HTR-8/SVneo (cell line): ENCODE measurements at places on chromosomes 3 and 15.

DNA sequence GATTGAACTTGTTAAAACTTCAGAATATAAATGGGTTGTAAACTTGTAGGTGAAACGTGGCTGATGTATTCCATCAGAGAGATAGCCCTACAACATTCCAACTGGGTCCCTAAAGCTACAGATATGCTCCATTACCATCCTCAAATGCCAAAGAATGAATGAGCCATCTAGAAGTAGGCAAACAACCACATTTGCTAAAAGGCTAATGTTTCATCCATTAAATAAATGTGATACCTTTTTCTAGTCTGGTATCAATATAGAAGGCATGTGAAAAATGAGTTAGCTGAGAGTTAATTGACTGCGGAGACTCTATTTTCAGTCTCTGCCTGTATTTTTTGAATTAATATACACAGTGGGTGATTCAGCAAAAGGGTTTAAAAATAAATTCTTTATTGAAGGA, 203.8 kb downstream of the RBMS3 start:
- DNase-seq = no peak

DNA sequence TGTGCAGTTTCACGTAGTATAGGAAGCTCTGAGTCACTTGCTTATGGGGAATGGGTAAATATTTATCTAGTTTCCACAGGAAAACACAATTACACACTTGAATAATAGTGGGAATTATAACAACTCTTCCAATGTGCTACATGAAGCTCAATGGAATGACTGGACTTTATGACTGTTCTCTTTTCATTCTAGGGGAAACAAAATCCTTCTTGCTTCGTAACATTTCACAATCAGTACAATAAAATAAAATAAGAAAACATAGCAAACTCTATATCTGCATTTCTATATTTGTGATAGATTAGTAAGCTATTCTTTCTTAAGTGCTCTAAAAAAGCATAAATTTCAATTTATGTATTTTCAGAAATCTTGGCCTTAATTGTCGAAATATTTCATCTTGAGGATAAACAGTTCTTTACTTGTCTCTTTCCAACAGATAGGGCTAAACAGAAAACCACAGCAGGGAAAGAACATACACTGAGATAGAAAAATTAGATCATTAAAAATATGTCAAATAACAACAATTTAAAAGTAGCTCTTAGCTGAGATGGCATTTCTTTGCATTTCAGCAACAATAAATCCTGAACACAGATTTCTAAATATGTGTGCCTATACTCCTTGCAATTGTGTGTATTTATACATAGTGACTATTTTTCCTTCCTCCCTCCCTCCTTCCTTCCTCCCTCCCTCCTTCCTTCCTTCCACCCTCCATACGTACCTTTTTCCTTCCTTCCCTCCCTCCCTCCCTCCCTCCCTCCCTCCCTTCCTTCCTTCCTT, 395.5 kb upstream of the KCNMB2 start:
- DNase-seq = no peak

GRCh38 chr3:67460841-67461510, 193.4 kb downstream of the SUCLG2 start:
- no peak for DNase-seq

GRCh38 chr3:8563597-8563996, 62.0 kb downstream of the LMCD1 start:
- no peak for DNase-seq

GRCh38 chr15:40902605-40903561, 8.6 kb downstream of the VPS18 start:
- DNase-seq = no peak

GRCh38 chr15:28289694-28290463, 32.1 kb downstream of the HERC2 start:
- DNase-seq = no peak

- DNase-seq = no peak
Observed at GRCh38 chr3:184322731-184323487, 8.5 kb downstream of the EIF4G1 start.

- DNase-seq = no peak
Observed at GRCh38 chr3:45081506-45082141, 55.5 kb downstream of the CLEC3B start.

GRCh38 chr15:56752986-56753385, 19.7 kb upstream of the ZNF280D start:
- DNase-seq = no peak

- no peak for DNase-seq
Observed at GRCh38 chr3:146781059-146781458, 175.9 kb upstream of the PLSCR5 start.

DNA sequence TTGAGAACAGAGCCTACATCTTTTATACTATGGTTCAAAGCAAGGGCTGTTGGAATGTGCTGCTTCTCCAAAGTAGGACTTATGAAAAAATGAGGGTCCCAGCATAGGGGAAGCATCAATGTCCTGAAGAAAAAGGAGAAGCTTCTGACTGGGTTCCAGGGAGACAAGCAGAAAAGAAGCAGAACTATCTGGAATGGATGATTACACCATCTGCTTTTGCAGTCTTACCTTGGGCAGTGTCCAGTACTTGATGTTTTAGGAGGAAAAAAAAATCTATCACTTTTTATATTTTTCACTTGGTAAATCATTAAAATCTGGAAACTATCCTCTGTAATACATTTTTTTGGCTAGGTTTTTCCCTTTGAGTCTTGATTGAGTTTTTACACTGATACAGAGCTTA, 57.9 kb upstream of the DPH6 start:
- DNase-seq = no peak

DNA sequence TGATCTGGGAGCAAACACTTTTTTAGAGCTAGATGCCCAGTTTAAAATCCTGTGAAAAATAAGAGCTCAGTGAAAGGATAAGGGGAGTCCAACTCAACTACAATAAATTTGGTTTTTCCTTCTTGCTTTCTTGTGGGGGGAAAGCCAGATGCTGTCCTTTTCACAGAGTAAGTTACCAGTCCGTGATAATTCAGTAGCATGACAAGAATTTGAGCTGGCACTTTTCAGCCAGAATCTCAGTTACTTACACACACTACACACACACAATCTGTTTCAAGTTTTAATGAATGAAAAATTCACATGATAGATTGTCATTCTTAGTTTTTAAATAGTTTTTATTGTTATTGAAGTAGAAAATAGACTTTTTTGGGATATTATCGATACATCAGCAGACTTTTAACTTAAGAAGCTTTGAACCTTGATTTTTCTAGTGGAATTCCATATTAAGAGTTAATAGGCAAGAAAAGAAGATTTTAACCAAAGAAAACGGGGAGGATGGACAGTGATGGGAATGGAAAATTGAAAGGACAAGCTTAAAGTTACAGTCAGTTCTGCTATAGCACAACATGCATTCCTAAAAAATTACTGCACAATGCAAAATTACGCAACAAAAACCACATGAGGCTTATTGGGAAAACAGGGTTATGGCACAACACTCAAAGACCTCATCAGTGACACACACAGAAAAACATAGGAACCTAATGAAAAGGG, 47.0 kb downstream of the PSMD6 start:
- DNase-seq = peak; percentile 58

- no peak for DNase-seq
Observed at GRCh38 chr15:40388941-40389823, 6.7 kb downstream of the KNSTRN start.

GRCh38 chr3:189446959-189447560, 184.1 kb upstream of the TP63 start:
- no peak for DNase-seq

DNA sequence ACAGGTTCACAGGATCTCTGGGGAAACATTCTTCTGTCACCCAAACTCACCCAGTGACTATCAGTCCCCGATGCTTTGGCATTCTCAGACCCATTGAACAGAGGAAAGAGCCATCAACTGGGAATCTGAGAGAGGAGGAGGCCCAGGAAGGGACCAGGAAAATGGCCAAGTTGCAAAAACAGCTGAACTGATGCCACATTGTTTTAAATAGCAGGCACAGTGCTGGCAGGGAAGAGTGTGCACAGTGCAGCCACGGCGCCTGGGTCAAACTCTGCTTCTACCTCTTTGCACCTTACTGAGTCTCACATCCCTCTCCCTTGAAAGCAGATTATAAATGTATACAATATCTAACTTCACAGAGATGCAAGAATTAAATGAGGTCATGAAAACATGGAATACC, 66.4 kb downstream of the SRGAP3 start:
- no peak for DNase-seq

DNA sequence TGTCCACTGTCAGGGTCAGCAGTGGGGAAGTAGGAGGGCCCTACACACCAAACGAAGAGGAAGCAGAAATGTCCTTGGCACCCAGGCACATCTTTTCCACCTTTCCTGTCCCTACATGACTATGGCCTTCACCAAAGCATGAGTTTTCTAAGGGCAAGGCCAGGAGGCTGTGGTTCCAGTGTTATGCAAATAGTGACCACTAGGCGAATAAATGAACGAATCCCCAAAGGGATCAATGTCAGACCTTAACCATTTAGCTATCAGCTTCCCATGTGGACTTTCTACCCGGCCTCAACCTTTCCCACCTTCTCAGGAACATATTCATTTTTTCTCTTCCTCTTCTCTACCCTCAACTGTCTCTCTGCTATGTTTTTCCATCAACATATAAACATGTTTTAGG, 63.1 kb downstream of the NTRK3 start:
- DNase-seq = no peak

DNA sequence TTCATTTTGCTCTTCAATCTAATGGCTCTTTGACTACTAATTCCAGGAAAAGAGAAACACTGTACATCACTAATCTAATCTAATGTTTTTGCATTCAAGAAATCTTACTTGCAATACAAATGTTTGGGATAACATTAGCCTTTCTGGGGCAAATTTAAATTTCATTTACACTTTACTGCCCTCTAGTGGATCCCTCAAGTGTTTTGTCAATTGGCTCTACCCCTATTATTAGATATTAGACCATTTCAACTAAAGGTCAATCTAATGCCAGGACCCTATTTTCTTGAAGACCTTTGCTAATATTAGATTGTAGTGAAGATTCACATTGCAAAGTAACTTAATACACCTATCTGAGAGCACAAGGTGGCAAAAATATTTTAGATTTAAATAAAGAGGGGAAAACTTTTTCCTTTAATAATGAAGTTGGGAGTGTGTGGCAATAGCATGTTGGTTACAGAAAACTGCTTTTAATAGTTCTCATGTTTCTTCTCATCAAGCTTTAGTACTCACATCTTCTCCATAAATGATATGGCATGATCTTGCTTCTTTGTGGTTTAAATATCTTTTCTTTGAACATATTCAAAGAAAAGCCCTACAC, 5.0 kb downstream of the C2CD4A start:
- DNase-seq = peak; percentile 26

DNA sequence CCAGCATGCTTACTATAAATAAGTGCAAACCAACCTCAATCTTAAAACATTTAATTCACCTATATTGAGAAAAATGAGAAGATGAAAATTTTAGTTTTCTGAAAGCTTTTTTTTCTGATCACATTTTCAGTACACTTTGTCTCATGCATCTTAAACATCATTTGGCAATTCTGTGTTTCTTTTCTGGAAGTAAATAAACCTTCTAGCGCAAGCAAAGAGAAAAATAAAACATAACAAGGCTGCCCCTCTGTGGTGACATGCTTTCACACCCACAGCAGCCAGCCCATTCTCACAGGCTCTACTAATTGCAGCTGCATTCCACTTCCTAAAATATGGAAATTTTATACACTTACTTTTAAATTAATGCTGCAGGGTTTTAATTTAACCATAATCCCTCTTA, 90.1 kb downstream of the NEK10 start:
- peak; percentile 6 for DNase-seq

DNA sequence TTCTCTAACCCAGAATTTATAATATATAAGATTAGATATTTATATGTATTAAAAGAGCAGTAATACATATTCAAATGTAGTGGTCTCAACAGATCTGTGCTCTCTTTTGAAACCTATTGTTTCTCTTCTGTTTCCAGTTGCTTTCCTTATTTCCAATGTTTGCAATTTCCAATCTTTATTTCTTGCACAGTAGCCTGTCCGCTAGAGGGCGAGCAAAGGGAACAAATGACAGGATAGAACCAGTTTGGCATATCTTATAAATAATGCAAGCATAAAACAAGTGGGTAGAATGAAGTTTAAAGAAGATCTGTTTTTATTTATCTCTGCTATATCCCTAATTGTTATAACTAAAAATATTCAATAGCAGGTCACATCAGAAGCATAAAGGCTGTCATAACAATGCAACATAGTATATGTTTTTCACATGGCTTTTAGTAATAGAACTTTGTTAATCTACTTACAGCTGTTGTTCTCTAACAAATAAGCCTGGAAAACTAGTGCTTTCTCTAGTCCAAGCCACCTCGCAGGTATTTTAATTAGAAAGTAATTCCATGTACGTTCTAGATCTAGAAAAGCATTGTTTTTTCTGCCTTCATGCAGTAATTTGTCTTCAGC, 15.1 kb upstream of the TCAIM start:
- peak; percentile 44 for DNase-seq

GRCh38 chr15:79923079-79923514, 26.3 kb upstream of the MTHFS start:
- DNase-seq = peak; percentile 45

- no peak for DNase-seq
Observed at GRCh38 chr3:151900460-151900859, 27.0 kb downstream of the SUCNR1 start.

DNA sequence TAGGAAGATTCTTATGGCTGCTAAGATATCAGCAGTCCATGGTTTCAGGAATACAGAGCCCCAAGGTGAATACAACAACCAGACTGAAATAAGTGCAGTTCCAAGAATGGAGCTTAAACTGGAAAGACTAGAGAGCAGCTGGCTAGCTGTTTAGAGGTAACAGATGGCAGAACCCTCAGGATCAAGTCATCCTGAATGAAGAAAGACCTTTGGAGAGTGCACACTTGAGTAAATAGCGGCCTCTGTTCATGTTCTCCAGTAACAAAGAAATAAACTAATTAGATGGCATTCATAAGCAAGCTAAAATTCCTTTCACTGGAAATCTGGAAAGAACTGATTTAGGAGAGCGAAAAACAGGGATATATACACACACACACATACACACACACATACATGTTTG, 968.4 kb downstream of the FHIT start:
- DNase-seq = no peak

- DNase-seq = no peak
Observed at GRCh38 chr3:147387885-147388699, 18.3 kb downstream of the ZIC4 start.

DNA sequence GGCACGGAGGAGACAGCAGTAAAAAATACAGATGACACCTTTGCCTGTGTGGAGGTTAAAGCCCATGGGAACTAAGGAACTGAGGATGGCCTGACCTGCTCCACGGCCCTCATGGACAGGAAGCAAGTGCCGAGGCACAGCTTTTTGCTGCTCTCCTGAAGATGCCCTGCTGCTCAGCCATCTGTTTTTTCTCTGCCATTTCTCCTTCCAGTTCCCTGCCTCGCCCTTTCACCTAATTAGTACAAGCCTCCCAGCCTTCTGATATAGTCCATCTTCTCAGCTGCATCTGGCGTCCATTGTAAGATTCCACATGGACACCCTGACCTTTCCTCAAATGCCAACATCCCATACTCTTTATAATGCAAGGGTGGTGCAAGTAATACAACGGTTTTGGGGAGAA, 11.8 kb upstream of the CXCR6 start:
- no peak for DNase-seq
